RPMI7951 (cell line): ENCODE measurements at places on chromosomes 13 and 19.

DNA sequence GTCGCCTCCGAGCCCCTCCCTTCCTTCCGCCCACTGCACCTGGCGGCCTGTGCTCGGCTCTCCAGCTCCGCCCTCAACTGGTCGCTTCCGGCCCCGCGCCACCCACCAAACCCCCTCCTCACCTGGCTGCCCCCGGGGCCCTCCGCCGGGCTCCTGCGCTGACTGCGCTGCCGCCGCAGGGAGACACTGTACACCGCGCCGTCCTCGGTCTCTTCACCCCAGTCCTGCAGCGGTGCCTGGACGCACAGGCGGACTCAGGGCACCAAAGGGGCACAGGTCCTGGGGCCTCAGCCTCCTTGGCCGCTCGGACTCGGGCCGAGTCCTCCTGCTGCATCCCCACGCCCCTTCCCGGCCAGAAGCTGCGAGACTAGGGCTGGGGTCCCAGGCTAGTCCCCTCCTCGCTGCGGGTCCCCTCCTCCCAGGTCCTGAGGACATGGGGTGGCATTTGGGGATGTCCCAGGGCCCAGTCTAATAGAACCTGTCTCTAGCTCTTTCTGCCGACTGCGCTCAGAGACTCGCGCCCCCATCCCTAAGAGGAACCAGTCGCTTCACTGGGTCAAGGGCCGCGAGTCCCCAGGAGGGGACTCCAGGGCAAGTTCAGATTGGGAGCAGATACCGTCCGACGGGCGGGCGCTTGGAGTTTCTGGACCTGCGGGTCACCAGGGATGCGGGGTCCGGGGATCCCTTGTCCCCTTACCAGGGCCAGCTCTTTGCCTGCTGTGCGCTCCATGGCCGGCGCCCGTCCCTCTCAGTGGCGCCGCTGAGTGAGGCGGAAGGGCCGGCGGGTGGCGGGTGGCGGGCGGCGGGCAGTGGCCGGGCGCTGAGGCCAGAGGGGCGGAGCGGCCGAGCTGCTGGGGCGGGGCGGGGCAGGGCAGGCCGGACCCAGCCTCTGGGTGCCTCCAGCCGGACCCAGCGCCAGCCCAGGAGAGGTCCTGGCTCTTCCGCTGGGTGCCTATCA is at the start of gene RGL3:
Gene RGL3, minus strand, starts transcription at position 766 of the 958 bp plus-strand sequence. Its CDS starts 36 bp downstream, at position 730.
- peak; percentile 46 for DNase-seq

GRCh38 chr13:100129605-100130004 is 40.7 kb downstream of the PCCA start:
- DNase-seq, result no peak

- no peak for DNase-seq
Measured at GRCh38 chr13:65744836-65745235, 1485.3 kb downstream of the PCDH9 start.

DNA sequence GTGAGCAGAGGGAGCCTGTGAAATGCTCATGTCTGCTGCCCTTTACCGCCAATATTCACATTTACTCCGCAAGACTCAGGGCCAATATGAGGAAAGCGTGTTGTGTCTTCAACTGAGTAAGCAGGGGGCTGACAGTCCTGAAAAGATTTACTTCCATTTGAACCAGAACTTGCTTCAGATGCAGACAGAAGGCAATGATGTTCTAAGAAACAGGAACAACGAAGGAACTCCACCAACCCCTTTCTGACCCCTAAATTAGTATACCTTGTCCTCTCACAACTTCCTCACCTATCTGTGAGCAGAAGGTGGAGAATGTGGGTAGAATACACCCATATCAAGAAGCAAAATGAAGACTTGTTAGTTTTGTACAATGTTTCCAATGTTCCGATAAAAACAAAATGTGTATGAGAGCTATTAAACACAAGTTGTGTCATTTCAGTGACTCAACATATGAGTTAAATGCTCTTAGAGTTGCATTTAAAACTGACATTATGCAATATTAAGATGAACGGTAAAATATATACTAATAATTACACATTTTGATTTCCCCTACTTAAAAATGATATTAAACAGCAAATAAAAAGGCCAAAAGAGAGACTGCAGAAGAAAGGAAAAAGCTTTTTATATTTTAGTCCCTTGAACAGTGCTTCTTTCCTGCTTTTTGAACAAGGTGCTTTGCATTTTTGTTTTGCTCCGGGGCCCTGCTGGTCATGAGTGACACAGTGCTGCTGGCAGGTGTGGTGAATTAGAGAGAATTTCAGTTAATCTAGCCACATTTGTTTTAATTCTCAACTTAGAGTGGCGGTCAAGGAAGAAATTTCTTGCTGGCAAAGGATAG is 16.0 kb downstream of the TMEM272 start:
- no peak for DNase-seq

- no peak for DNase-seq
Measured at GRCh38 chr19:35231956-35232645, 3.6 kb upstream of the FAM187B start.

- peak; percentile 65 for DNase-seq
Measured at GRCh38 chr19:6249296-6249695, 30.5 kb downstream of the MLLT1 start.

GRCh38 chr13:76758738-76759137 is 127.5 kb downstream of the KCTD12 start:
- no peak for DNase-seq

- DNase-seq, result no peak
Measured at GRCh38 chr19:55377356-55378131, 918 bp downstream of the TMEM190 start.

GRCh38 chr13:109118521-109118920 is 489.1 kb downstream of the MYO16 start:
- DNase-seq, result no peak

- no peak for DNase-seq
Measured at GRCh38 chr13:89363144-89363543, 1692.0 kb downstream of the SLITRK5 start.

GRCh38 chr19:18778076-18778389 is 13.1 kb downstream of the COMP start:
- DNase-seq, result no peak

DNA sequence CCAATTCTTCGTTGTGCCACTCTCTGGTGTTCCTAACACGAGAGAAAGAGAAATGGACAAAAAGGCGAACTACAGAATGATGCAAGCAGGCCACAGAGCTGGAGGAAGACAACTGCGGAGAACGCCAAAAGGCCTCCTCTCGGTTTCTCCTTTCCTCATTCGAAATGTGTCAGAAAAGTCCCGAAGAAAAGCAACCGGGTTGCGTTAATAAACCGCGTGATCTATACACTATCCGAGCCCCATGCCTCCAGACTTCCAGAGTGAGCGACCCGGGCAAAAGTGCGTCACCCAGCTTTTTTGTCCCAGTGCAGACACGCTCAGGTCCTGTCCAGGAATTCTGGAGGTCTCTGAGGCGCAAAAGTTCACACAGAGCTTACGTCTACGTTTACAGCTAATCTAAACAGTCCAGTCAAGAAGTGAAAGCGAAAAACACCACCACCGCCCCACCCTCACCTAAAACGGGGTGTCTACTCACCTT is 413 bp downstream of the N4BP2L2 start:
- peak; percentile 33 for DNase-seq

DNA sequence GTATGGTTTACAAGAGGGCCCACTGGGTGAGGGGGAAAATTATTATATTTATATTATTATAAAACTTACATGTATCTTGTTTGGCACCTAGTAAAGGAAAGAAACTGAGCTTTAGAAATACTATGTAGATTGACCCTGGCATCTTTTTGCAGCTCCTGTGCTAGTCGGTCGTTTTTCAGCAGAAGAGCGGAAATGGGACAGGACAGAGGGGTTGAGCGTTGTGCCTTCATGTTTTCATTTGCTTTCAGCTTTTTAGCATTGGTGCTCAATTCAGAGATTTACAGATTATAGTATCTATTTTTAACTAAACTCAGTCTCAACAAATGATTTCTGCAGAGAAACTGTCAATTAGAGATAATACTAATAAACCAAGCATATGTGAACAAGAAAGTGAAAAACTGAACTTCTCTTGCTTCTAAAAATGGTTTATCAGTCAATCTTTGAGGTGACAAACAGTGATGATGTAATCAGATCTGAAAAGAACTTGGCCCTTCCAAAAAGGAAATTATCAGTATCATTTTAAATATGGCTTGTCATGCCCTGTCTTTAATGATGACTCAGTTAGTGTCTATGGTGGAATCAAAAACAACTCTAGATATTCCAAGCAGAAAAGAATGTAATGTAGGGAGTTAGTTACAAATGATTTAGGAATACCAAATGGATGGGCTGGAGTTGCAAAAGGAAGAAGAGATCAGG is 56.9 kb upstream of the KCTD4 start:
- DNase-seq, result peak; percentile 29

DNA sequence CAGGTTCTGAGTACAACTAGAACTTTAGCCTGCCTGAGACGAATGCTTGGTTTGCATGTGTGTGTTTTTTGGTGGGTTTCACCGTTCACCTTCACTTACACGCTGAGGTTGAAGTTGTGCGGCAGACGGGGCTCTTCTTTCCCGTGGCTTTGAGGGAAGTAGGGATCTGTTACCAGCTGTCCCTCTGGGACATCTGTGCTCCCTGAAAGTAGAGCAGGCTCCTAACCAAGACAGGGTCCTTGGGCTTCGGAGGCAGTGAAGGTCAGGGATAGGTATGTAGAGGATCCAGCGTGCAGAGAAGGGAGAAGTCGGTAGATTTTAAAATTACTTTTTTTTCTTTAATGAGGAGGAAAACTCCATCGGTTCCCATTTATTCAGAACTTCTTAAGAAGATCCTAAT is 48.7 kb downstream of the ZNF536 start:
- DNase-seq, result no peak

DNA sequence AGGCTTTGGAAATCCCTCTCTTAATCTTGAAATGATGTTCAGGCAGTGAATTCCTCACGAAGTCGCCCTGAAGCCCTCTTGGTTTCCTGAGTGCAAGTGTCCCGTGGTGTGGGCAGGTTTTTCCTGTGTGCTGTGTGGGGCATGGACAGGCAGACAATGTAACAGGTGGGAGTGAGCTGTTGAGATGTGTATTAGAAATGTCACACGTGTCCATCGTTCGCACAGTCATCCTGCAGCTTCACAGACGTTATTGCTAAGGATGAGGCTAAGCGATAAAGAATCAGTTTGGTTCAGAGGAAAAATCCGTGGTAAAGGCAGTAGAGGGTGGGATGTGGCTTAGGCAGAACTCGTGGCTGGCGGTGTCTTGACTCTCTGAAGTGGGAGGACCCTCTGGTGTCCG is 51.7 kb downstream of the SMARCA4 start:
- no peak for DNase-seq

GRCh38 chr13:74084375-74084935 is 49.7 kb downstream of the KLF12 start:
- no peak for DNase-seq

DNA sequence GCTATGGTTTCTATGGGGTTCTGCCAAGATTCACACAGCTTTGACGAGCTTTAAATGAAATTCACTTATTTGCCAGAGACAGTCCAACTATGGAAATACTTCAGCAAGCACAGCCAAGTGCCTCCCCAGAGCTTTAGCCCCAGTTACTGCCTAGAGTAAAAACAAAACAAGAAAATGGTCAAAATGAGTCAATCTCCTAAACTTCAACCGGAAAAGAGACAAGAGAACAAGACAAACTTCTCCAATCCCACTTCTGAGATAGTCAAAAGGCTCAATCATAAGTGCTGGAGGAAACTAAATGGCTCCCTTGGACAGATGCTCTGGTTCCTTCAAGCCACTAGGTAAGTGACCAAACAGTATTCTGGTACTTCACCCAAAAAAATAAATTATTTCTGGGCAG is 65.8 kb downstream of the KATNAL1 start:
- DNase-seq, result no peak

DNA sequence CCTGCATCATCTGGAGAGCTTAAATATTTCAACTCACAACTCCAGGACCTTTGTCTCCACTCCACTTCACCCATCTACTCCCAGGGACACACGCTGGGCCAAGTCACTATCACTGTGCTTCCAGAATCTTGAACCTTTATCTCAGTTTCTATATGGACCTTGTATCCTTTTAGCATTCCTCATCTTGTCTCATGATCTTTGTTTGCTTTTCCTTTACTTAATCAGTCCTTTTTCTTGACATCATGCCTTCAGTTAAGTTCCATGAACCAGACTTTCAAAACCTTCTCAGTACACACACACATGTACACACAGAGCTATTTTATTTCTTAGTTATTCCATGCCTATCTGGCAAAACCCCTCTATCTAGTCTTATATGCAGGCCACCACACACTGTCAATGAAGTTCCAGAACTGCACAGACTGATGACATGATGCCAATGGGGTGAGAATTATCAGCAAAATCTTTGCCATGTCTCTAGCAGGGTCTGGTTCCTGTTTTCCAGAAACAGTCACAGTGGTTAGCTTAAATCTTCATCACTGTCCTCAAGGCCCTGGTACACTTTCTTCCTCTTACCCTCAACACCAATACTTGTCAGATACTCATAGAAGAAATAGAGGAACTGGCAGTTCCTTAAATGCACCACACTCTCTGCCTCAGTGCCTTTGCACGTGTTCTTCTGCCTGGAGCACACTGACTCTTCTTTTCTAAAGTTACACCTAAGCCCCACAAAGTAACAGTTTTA is 77.6 kb upstream of the STARD13 start:
- DNase-seq, result no peak

GRCh38 chr19:51398096-51398704 is 7.8 kb upstream of the C19orf84 start:
- DNase-seq, result peak; percentile 42
